Stimulated activated CD8-positive, alpha-beta memory T cell treated with anti-CD3 and anti-CD28 coated beads, Interleukin-4, amount 100 ng/mL, for 1 hour (primary cell): ENCODE measurements at places on chromosomes 7 and 10.

DNA sequence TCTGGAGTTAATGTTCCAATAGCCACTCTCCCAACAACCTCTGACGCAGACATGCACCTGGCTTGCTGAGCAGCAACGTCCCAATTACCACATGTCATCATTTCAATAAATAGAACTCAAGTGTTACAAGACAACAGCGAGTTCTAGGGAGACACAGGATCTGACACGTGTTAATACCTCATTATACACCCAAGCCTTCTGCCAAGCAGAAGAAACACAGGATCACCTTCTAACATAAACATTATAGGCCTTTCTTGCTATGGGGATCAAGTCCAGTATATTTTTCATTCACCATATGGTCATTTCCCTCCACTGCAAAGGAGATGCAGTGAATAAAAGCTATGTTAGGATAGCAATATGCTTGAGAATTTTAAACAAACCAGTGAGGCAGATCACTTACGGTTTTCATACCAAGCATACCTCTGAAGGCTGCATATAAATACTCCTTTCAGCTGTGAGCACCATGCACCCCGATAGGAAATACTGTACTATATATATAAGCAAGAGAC is 74.2 kb downstream of the JAZF1 start:
- DNase-seq = no peak

DNA sequence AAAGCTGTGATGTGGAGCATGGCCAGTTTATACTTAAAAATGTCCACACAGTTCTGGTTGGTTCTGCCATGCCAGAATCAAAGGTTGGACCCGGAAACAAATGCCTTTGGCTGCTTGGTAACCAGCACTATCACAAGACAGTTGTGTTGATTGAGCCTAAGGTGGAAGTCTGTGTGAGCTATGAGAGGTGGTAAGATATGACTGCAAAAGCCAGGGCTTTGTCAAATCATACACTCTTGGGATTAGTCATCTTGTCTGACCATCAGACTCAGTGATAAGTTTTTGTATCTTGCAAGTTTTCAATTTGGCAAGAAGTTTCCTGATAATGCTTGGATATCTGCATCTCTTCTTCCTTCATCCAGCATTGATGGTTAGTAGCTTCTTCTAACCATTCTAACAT is 35.5 kb downstream of the GPR141 start:
- DNase-seq = no peak

DNA sequence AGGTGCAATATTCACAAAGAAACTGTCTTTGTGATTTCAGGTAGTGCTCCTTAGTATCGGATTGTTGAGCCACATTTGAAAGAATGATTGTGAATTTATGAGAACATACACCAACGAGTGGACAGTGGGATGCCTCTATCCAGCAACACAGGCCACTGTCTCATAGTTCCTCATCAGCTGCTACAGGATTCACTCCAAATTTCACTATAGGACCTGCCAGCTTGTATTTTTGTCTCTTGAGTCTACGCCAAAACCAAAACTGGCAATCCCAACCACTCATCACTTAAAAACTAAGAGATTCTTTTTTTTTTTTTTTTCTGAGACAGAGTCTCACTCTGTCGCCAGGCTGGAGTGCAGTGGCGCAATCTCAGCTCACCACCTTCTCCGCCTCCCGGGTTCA is 964.5 kb downstream of the CNTNAP2 start:
- no peak for DNase-seq

DNA sequence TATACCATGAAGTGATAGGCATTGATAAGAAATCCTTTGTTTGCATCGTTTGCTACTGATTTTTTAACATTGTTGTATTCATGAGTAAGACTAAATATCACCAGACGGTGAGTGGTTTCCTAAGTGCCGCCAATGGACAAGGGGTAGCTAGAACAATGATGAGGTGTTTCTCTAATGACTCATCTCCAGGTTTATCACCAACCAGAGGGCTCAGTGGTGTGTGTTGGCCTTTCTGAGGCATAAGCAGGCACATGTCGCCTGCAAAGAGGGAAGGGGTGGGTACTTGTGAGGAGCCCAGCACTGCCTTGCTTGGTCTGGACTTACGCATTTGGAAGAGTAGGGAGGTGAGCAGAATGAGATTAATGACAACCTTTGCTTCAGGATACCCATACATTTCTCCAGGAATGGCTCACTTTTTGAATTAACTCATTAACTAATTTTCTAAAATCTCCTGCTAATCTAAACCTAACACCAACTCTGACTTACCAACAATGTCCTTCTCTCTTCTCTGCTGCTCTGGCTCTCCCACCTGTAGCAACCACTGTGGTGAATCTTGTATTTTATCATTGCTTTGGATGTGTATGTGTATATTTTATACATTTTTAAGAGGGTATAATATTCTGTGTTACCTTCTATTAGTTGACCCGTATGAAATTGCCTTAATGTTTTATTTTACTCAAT is 722.6 kb downstream of the GRID1 start:
- no peak for DNase-seq

- no peak for DNase-seq
These were observed 67.6 kb upstream of the GATA3 start for GRCh38 chr10:7986851-7987250.

DNA sequence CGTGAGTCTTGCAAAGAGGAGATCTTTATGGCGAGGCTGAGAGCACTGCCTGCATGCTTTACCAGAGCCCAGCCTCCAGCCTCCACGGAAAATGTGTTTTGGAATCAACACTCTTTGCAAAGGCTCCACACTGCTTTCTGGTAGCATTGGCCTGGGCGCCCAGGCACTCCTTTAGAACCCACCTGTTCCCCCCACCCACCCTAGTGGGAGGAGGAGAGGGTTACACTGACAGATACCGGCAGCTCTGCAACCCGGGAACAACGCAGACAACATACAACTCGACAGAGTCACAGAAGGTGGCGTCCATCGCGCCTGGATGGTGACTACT is 5.5 kb upstream of the MNX1 start:
- no peak for DNase-seq

GRCh38 chr10:78552261-78552811 is 516.4 kb upstream of the ZMIZ1 start:
- no peak for DNase-seq

DNA sequence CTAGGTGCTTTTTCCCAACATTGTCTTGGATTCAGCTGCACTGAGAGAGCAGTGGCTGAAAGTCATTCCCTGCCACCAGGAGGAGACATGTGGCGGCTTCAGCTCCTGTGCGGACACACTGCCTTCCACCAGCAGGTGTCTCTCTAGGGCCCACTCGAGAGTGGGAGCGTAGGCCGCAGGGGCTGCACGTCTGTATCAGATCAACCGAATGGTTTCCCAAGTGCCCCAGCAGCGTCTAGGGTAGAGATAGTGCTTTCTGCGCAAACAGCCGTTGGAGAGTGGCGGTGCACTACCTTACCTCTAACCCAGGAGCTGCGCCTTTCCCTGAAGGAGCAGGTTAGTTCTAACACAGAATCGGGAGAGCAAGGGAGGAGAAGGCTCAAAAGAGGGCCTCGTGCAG is 31.7 kb downstream of the PAPOLB start:
- DNase-seq = no peak

GRCh38 chr7:106572394-106573124 is 88.4 kb downstream of the CCDC71L start:
- no peak for DNase-seq

- no peak for DNase-seq
These were observed 14.3 kb downstream of the MUC12 start for GRCh38 chr7:100983451-100984187.

DNA sequence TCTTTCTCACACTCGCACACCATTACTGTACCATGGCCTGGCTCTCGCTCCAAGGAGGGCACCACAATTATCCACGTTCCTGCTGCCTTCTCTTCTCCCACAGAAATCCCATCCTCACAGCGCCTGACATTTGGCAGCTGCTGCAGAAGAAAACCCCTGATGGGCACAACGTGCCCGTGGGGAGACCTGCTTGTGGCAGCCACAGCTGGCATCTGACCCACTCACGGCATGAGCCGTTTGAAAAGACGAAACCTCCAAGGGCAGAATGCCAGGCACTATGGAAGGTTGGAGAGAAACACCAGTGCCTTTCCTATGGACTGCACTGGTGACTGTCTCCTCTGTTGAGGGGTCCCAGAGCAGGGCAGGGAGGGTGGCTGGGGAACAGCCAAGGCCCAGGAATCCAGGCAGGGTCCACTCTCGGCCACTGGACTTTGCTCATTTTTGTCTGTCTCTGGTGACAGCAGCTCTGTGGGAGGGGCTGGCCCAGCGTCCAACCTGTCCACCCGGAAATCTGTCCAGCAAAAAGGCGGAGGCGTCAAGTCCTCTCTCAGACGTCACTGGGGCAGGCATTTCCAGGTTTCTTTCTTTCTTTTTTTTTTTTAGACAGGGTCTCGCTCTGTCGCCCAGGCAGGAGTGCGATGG is 61.0 kb upstream of the MKRN1 start:
- DNase-seq = no peak

- no peak for DNase-seq
These were observed 28.0 kb downstream of the STARD3NL start for GRCh38 chr7:38206071-38206470.

GRCh38 chr7:97457054-97457453 is 274.8 kb upstream of the TAC1 start:
- no peak for DNase-seq

- DNase-seq = no peak
These were observed 45.5 kb downstream of the MYOF start for GRCh38 chr10:93436591-93437085.

GRCh38 chr7:74405899-74406512 is 47.7 kb upstream of the GTF2IRD1 start:
- no peak for DNase-seq

- DNase-seq = no peak
These were observed 211.6 kb downstream of the SFMBT2 start for GRCh38 chr10:7199152-7199760.
